ENCODE measurements at places on chromosomes 7 and 10. TPM values are rescaled to one million over a fixed set of nuclear protein-coding genes. Genes with fewer than 3 reads are reported as not detected.

Gene TSC22D4
- 141 TPM for total RNA-seq

Gene MICALL2
- total RNA-seq, result 13.1 TPM

Gene PTPN20
- 20.0 TPM for total RNA-seq

Gene TSPAN13
- total RNA-seq, result 47.6 TPM

Gene ADRB1
- 2.9 TPM for total RNA-seq

Gene HOXA2
- 4.4 TPM for total RNA-seq

Gene VWDE
- 2.6 TPM for total RNA-seq

Gene IDI2
- 0.11 TPM for total RNA-seq

Gene NUTM2E
- 0.88 TPM for total RNA-seq

Gene TBC1D12
- 22.5 TPM for total RNA-seq

Gene CRYGN
- total RNA-seq, result 1.4 TPM

Gene NAT16
- total RNA-seq, result 0.61 TPM

Gene MCM7
- total RNA-seq, result 36.7 TPM

Gene RARRES2
- 234 TPM for total RNA-seq

Gene AMPH
- 37.3 TPM for total RNA-seq

Gene BUB3
- total RNA-seq, result 97.7 TPM

Gene GPR15LG
- not detected for total RNA-seq

Gene VPS50
- 95.4 TPM for total RNA-seq

Gene SEMA3C
- total RNA-seq, result 153 TPM

Gene SLC25A40
- total RNA-seq, result 46.4 TPM

Gene HOGA1
- 4.0 TPM for total RNA-seq

Gene GIGYF1
- total RNA-seq, result 26.1 TPM

Gene LHPP
- total RNA-seq, result 19.8 TPM

Gene CHPF2
- total RNA-seq, result 19.7 TPM

Gene RNF32
- total RNA-seq, result 1.4 TPM

Gene ANXA8L1
- not detected for total RNA-seq

Gene PCLO
- total RNA-seq, result 53.5 TPM

Gene NCF1
- total RNA-seq, result 2.8 TPM

Gene GJD4
- not detected for total RNA-seq

Gene CALHM1
- 0.06 TPM for total RNA-seq

Gene NRP1
- 96.6 TPM for total RNA-seq

Gene ACSL5
- 6.8 TPM for total RNA-seq

Gene DNAJC12
- 15.5 TPM for total RNA-seq

Gene NME8
- total RNA-seq, result not detected

Gene MINDY4
- 13.8 TPM for total RNA-seq

Gene ASB10
- not detected for total RNA-seq
